ENCODE measurements at places on chromosomes 5 and 9.

GRCh38 chr9:76342858-76343257, 51.4 kb downstream of the RFK start:
- no peak for DNase-seq

GRCh38 chr5:144203750-144204596, 33.3 kb downstream of the KCTD16 start:
- no peak for DNase-seq

- no peak for DNase-seq
Measured at GRCh38 chr5:149205625-149206523, 64.6 kb downstream of the ABLIM3 start.

DNA sequence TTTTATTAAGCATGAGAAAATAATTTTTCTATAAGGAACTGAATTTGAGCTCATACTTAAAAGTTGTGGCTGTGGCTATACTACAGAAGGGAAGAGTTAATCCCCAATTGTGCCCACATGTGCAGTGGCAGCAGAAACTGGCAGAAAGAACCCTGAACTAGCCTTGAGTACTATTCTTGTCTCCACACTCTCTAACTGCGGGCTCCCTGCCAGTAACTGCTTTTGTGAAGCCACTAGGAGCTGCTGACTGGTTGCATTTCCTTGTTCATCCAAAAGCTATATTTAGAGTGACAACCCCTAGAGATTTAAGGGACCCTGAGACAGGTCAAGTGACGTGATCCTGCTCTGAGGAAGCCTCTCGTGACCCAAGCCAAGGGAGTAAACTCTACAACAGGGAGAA, 238.6 kb downstream of the ELAVL2 start:
- DNase-seq, result no peak

- no peak for DNase-seq
Measured at GRCh38 chr9:81669866-81670265, 19.5 kb downstream of the TLE1 start.

DNA sequence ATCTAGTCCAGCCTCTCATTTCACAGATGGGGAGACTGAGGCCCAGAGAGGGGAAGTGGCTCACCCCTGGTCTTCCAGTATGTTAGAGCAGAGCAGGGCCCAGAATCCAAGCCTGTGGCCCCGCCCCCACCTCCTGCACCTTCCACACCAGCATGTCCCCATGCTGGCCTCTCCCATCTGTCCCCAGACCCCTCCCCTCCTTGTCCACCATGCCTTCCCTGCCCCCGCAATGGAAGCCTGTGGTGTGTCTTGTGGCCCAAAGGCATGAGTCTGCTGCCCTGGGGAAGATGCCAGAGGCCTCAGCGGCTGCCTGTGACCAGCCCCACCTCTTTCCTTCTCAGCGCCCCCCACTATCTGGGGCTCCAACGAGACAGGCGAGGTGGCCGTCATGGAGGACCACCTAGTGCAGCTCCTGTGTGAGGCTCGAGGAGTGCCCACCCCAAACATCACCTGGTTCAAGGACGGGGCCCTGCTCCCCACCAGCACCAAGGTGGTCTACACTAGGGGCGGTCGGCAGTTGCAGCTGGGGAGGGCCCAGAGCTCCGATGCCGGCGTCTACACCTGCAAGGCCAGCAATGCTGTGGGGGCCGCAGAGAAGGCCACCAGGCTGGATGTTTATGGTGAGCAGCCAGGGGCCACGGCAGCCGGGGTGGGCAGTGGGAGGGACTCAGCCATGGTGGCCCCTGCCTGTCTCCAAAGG, 87.2 kb downstream of the HMCN2 start:
- no peak for DNase-seq

GRCh38 chr5:39523821-39524220, 99.0 kb upstream of the DAB2 start:
- no peak for DNase-seq

DNA sequence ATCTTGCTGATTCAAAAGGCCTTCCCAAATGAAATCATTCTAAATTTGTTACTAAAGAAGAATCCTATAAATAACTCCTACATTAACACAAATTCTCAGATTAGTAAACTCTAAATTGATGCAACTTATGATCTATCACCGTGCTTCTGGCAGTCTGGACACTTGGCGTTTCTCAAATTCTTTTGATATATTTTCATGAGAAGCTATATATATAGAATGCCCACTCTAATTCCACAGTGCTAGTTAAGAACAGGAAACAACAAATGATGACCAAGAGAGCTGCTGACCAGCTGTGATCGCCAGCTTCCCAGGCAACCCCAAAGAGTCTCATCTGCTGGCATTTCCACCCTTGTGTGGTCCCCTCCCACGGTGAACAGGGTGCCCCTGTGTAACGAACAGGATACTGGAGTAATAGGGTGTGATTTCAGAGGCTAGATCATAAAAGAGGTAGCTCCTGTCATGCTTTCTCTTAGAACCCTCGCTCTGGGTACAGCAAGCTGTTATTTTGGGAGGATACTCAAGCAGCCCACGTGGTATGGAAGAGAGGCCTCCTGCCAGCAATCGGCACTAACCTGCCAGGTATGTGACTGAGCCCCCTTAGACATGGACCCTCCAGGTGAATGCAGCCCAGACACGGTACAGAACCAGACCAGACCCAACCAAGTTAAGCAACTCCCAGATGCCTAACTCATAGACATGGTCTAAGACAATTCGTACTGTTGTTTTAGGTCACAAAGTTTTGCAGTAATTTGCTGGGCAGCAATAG, 64.7 kb downstream of the CDC14B start:
- no peak for DNase-seq

DNA sequence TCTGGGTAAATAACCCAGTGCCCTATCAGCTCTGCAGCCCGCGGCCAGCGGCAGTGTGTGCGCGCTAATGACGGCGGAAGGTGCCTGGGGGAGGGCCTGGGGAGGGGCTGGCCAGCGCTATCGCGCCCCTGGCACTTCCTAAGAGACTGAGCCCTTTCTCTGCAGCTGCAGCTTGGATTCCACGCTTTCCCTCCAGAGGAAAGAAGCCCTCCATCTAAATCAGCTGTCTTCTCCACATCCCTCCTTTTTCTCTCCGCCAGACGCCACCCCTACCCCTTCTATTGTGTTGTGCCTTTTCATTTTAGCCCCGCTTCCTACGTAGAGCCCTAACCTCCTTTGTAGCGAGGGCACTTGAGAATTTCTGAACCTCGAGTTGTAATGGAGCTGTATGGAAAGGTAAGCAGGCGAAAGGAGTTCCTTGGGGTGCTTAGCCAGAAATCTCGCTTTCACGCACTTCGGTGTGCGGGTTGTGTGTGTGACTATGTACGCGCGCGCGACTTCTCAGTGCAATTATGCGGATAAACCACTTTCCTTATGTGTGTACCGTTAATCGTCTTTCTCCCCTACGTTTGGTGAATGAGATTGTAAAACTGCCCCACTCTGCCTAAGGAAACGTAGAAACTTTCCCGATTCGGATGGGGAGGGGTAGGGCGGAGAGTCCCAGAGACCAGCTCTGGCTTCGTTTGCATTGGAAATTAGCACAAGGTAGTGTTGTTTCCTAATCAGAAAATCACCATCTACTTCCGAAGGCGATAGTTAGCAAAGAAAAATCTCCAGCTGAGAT, 664 bp upstream of the RAB3C start:
- DNase-seq, result no peak

GRCh38 chr9:88574953-88575352, 40.0 kb downstream of the NXNL2 start:
- DNase-seq, result no peak

- DNase-seq, result no peak
Measured at GRCh38 chr5:139667001-139667729, 19.0 kb downstream of the CXXC5 start.

DNA sequence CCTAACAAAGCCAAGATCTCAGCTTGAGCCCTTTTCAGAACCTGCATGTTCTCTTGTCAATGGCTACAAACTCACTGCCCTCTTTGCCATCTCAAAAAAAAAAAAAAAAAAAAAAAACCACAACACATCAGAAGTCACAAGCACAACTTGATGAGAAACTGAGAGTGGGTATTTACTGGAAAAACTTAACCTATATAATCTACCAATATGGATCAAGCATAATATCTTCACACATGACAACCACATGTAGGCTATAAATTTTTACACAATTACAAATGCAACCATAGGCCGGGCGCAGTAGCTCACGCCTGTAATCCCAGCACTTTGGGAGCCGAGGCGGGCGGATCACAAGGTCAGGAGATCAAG, 9.0 kb downstream of the MTMR12 start:
- no peak for DNase-seq

GRCh38 chr5:154773326-154773725, 18.1 kb downstream of the LARP1 start:
- DNase-seq, result no peak

DNA sequence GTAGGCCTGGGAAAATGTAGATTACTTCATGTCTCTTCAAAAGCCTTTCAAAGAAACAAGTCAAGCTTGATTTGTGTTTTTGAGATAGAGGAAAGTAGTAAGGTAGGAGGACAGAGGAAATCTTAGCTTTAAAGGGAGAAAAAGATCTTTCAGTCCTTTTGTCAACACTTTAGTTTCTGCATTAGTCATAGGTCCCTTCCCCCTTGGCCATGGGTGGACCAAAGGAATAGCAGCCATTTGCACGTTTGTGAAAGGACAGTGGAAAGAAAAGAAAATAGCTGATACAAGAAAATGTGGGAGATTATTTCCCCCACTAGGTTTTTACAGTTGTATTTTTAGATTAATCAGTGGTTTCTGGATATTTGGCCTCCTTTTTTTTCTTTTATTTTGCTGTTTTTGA, 121.9 kb upstream of the GRHPR start:
- no peak for DNase-seq

DNA sequence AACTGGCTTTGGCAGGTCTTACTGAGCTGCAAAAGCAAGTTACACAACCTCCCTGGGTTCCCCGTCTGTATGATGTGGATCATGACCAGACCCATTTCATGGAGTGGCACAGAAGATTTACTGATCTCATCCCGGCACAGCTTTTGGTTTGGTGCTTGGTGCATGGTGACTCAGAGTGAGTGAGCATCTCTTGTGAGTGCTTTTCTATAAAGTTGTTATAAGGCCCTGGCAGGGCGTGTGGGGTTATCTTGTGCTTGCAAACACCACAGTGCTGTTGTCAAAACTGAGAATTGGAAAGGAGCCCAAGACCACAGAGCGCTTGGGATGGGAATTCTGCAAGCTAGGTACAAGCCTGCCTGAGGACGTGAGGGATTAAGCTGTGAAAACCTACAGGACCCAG, 425.2 kb downstream of the GADD45G start:
- DNase-seq, result no peak

- no peak for DNase-seq
Measured at GRCh38 chr5:69331528-69332445, 814 bp downstream of the CCDC125 start.

- DNase-seq, result no peak
Measured at GRCh38 chr9:111514967-111515366, 10.0 kb upstream of the ZNF483 start.

GRCh38 chr5:60487885-60488442, 212.0 kb downstream of the DEPDC1B start:
- no peak for DNase-seq

DNA sequence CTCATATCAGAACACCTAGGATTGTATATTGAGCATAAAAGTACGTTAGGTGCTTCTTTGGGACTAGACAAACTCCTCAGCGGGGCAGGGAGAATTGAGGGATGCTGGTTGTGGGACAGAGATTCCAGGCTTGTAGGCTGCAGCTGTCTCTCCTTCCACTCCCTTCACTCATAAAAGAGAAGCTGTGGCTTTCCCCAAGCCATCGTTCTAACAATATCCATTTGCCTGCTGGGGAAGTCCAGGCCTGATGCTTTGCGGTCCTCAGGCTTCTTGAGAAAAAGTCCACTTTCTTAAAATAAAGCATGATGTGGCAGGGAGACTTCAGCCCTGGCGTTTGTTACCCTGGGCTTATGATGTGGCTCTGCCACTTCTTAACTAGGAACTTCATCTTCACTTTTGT, 129.3 kb upstream of the OSMR start:
- DNase-seq, result no peak

DNA sequence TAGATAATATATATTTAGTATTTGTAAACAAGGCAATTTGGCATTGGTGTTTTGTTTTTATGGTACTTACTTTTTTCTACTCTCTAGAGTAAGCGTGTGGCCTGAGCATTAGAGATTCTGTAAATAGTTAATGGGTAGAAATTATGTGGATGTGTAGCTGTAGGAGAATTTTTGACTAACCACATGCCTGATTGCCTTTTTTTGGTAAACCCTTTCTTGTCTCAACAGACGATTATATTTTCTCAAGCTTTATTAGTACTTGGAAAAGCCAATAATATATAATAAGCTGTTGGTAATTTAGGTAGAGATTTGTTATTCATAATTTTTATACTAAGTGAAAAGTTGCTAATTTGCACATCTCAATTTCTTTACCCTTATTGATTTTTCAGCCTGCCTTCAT, 76.8 kb downstream of the FCHO2 start:
- DNase-seq, result no peak

DNA sequence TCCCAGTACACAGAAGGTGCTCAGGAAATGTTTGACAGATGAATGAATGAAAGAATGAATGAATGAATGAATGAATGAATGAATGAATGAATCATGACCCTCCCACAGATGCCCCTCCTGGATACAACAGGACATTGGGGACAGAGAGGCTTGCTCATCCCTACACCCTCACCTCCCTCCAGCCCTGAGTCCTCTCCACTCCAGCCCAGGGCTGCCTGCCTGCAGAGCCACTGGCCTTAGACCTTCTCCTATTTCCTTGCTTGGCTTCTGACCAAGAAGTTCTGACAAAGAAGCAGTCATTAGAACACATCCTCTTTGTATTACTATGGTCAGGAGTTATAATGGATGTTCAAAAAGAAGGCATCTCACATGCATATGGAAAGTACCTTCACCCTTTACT, 240.7 kb upstream of the DAPK1 start:
- no peak for DNase-seq

All from activated CD4-positive, alpha-beta T cell treated with anti-CD3 and anti-CD28 coated beads for 24 hours (primary cell).